Stimulated activated CD4-positive, alpha-beta T cell treated with anti-CD3 and anti-CD28 coated beads, TNF-alpha, amount 100 ng/mL, for 4 hours (primary cell): ENCODE measurements at places on chromosomes 3 and 15.

DNA sequence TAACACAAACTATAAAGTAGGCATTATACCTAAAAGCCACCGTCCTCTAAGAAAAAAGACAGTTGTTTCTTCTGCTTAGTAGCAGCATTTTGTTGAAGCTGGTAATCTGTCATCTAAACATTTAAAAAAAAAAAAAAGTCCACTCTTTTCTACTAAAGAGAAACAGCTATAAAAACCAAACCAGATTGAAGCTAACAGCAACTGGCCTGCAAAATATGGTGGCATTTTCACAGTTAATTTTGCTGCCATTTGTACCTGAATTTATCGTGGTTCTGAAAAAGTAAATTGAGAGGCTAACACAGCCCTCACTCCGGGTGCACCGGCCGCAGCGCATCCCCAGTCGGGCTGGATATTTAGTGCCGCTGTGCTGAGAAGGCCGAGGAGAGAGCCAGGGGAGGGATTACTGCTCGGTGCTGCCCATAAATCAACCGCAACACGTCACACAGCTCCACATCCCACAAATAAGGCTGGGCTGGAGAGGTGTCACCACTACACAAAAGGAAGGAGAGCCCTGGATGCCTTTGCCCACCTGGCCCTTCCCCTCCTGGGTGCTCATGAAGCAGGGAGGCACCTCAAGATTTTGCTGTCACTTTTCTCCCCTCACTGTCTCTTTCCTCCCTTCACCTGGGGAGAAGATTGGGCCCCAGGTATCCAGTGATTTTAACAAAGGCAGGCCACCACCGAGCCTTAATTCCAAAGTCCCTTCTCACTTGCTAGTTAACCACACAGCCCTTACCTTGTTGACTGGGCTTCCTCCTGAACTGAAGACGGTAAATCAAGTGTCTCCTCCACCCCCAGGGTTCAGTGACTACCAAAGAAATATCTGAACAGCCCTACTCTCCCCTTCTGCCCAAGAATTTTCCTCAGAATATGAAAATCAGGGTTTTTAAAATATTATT, 44.4 kb downstream of the MECOM start:
- DNase-seq, result no peak

GRCh38 chr3:130700541-130700940, 46.1 kb downstream of the PIK3R4 start:
- DNase-seq, result no peak

- DNase-seq, result no peak
Observed at GRCh38 chr3:65597226-65597951, 441.3 kb downstream of the MAGI1 start.

DNA sequence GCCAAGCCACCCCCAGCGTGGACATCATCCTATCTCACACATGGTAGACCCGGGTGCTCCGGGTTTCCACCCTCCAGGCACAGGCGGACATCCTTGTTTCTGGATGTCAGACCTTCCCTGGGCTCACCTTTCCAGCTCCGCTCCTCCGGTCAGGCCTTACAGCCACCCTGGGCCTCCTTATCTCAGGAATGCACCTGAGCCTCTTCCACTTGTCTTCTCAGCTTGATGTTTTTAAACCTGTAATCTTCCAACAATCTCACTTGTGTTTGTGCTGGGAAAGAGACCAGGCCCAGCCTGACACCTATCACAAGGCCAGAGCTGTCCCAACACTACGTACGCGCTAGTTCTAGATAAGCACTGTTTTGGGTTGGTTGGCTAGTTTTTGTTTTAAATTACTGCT, 53.9 kb downstream of the NIPA2 start:
- no peak for DNase-seq

GRCh38 chr3:72041511-72041910, 256.6 kb upstream of the PROK2 start:
- no peak for DNase-seq

- DNase-seq, result no peak
Observed at GRCh38 chr3:29141918-29142275, 139.0 kb upstream of the RBMS3 start.
